ENCODE measurements at places on chromosomes 4 and X.

- no peak for DNase-seq
Observed at GRCh38 chr4:88028946-88029345, 21.5 kb downstream of the PKD2 start.

DNA sequence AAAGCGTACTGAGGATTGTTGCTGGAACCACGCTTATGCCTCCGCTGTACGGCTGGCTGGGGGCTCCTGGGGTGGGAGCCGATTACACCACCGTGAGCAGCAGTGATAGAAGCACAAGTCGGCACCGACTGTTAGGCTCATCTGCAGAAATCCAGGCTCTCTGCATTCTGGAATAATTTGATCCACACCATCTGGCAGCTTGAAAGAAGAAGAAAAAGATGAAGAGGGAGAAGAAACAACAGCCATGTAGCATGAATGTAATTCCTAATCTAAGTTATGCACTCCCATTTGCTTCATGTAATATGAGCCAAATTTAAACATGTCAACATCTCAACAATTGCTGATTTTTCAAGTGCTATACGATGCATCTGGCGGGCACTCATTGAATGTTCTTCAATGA, 84.6 kb upstream of the DHX15 start:
- no peak for DNase-seq

GRCh38 chrX:12480956-12481355, 310.3 kb upstream of the PRPS2 start:
- no peak for DNase-seq

- no peak for DNase-seq
Observed at GRCh38 chr4:124097447-124097846, 615.1 kb downstream of the ANKRD50 start.

- DNase-seq: peak; percentile 44
Observed at GRCh38 chrX:19678941-19679340, 163.6 kb upstream of the MAP3K15 start.

GRCh38 chr4:41538887-41539498, 1.0 kb downstream of the LIMCH1 start:
- peak; percentile 70 for DNase-seq

DNA sequence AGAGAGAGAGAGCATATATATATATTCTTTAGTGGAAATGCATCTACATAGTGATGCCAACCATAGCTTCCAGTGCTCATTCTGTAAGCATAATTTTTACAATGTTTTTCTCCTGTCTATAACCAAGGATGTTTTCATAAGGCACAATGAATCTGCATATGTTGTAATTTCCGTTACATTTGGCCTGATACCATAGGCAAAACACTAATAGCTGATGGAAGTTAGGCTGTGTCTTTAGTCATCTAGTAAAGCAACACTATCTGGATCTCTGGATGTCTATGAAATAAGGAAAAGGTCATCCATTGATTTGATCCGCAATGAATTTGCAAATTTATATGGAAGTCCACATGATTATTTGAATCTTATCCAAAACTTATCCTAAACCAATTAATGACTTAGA, 8.1 kb downstream of the PCDH7 start:
- DNase-seq: peak; percentile 50

- DNase-seq: peak; percentile 33
Observed at GRCh38 chrX:15435836-15436619, 51.8 kb upstream of the VEGFD start.

- no peak for DNase-seq
Observed at GRCh38 chrX:15043538-15043937, 170.3 kb downstream of the MOSPD2 start.

DNA sequence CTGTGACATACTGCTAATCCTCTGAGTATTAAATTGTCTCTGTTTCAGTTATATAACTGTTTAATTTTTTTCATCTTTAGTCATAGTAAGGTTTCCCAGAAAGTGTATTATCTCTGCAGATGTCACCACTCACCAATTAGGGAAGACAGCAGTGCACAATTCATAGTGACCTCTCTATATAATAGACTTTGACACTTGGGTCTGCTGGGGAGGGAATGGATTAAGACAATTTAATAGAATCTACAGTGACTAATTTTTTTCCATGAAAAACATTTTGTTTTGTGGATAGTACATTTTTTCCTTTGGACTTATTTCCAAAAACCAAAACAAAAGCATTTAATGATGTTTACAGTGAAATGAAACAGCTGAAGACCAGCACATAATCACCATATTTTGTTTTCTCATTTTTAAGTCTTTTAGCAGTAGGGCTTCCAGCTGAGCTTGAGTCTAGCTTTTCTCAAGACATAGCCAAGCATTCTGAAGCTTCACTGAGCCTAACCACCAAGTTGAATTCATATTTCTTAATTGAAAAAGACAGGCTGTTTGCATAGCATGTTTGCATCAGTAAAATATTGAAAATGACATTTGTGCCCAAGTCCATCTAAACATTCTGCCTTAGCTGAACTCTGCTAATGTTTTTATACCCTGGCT, 69.5 kb downstream of the PCDH19 start:
- DNase-seq: no peak

GRCh38 chrX:66005830-66006449, 33.9 kb downstream of the VSIG4 start:
- no peak for DNase-seq

DNA sequence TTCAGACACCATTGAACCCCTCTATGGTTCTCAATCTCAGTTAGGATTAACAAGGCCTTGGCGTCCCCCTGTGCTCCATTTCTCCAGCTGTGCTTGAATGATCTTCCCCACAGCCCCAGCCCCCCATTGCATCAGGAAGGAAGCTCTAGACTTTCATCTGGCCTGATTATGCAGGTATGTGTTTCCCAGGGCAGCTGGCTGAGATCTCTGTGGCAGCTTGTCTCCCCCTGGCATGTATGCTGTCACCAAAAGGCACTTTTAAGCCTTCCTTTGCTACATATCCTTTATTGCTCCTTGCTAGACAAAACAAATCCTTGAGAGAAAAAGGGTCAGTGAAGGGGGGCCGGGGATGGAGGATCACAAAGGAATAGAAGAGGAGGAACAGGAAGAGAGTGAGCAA, 1056.0 kb upstream of the SLIT2 start:
- DNase-seq: no peak

- no peak for DNase-seq
Observed at GRCh38 chrX:5775846-5776430, 452.7 kb downstream of the NLGN4X start.
